ENCODE measurements at places on chromosomes 7 and 10.

- no peak for DNase-seq
These were observed 186.2 kb downstream of the REEP3 start for GRCh38 chr10:63707254-63707910.

- DNase-seq: no peak
These were observed 606.4 kb downstream of the SORCS1 start for GRCh38 chr10:106557951-106558733.

DNA sequence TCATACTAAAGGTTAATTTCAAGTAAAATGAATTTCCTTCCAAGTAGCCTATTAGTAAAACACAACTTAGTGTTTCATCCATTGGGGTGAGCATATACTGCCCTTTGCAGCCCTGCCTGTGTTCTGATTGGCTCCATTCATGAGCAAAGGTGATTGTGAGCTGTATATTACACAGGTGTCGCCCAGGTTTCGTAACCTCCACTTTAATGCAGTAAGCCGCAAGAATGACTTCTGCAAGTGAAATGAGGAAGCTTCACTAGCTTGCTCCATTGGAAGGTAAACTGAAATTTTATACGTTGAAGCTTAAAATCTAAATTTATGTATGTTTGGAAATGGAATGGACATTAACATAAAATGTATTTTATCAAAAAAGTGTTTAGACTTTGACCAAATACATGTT lies 24.4 kb downstream of the MTURN start:
- DNase-seq: no peak

DNA sequence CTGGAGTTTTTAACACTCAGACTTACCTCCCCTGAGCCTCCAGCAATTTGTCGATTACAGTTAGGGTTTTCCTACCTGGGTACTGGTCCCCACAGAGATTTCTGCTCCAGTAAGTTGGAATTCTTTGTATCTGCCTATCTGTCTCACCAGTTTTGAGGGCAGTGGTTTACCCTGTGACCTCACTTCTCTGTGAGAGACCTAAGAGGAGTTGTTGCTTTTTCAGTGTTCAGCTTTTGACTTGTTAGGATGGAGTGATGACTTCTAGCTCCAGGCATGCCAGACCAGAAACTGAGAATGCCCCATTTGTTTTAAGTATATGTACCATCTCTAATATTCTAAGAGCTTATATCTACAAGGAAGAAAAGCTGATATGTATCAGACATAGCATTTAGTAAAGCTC lies 42.9 kb downstream of the CSGALNACT2 start:
- DNase-seq: no peak

DNA sequence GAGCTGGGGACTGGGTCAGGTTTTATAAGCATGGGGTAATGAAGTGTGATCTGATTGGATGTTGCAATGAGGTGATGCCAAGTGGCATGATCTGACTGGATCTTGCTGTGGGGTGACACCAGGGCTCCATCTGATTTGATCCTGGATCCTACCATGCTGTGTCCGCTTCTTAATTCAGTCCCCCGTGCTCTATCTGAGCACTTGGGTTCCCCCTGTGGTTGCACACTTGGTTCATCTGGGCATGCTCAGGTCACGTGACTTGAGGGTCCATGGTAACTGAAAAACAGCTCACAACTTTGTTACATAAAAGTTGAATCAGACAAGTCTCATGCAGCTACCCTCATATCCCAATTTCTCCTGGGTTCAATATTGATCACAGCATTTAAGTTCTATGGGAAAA lies 448.6 kb upstream of the NRP1 start:
- DNase-seq: no peak

DNA sequence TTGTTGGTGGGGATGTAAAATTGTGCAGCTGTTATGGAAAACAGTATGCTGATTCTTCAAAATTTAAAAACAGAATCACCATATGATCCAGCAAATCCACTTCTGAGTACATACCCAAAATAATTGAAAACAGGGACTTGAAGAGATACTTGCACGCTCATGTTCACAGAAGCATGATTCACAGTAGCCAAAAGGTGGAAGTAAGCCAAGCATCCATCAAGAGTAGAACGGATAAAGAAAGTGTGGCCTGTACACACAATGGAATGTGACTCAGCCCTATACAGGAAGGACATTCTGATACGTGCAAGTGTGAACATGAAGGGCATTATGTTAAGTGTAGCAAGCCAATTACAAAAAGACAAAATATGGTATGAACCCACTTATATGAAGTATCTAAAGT lies 696.7 kb upstream of the CELF2 start:
- DNase-seq: no peak

- no peak for DNase-seq
These were observed 266.6 kb downstream of the POLR1F start for GRCh38 chr7:19442016-19442785.

- DNase-seq: peak; percentile 18
These were observed 29.0 kb downstream of the JAKMIP3 start for GRCh38 chr10:132094581-132095234.

DNA sequence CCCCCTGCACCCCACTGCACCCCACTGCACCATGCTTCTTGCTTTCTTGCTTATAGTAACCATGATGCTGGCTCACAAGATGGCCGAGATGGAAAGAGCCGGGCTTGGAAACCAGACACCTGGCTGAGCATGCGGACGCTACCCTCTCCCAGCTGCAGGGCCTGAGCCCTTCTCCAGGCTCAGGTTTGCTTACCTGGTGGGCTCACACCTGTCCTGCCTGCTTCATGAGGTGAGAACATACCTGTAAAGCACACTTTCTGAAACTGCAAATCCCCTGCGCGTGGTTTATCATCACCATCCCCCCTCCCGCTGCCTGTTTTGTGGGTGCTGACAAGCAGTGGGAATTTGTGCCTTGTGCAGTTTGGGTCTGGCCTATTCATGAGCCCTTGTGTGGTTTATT lies 302.7 kb downstream of the GLRX3 start:
- no peak for DNase-seq

GRCh38 chr7:40507166-40507565 lies 372.4 kb downstream of the SUGCT start:
- no peak for DNase-seq

DNA sequence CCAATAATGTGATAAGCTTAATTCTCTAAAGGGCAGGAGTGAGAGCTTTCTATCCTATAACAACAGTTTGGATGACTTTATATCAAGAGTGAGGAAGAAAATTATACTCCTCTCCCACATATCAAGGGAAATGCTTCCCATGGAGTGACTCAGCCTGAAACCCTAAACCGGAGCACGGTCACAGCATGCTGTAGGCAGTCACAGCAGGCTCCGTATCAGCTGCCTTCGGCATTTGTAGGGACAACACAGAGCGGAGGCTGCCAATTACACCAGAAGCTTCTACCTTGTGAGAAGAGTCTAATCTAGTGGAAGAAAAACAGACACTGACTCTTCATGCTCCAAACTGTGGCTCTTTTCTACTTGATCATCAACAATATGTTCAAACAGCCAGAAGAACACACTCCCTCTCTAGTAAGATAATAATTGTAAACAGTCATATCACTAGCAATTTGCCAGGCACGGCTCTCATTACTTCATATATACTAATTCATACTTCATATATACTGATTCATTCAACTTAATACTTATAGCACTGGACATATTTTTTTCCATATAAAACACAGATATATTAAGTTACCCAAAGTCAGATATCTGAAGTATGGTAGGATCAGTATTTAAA lies 65.9 kb downstream of the DGKB start:
- peak; percentile 59 for DNase-seq

- no peak for DNase-seq
These were observed 208.8 kb upstream of the SEMA3E start for GRCh38 chr7:83857691-83858090.

GRCh38 chr10:73931767-73932619 lies 21.1 kb downstream of the PLAU start:
- DNase-seq: no peak

DNA sequence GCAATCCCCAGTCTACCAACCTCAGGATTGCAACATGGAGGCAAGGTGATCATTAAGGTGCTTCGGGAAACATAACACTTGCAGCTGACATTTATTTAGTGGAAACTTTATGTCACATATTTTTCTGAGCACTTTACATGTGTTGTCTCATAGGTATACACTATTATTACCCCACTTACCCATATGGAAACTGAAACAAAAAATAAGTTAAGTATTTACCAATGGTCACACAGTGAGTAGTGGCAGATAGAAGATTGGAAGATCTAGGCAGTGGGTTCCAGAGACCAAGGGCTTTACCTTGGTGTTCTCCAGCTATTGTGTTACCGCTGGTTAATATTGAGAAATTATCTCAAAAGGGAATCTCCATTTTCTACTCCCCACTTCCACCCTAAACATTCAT lies 1279.1 kb upstream of the SORCS1 start:
- DNase-seq: no peak

- peak; percentile 74 for DNase-seq
These were observed 105.7 kb downstream of the ST8SIA6 start for GRCh38 chr10:17348501-17349349.

GRCh38 chr10:4162571-4163286 lies 377.7 kb upstream of the KLF6 start:
- no peak for DNase-seq

GRCh38 chr10:9097206-9097990 lies 1042.9 kb downstream of the GATA3 start:
- no peak for DNase-seq

- DNase-seq: no peak
These were observed 171.3 kb upstream of the STEAP4 start for GRCh38 chr7:88477976-88478375.

- DNase-seq: no peak
These were observed 28.5 kb downstream of the CXCL12 start for GRCh38 chr10:44356139-44357022.

DNA sequence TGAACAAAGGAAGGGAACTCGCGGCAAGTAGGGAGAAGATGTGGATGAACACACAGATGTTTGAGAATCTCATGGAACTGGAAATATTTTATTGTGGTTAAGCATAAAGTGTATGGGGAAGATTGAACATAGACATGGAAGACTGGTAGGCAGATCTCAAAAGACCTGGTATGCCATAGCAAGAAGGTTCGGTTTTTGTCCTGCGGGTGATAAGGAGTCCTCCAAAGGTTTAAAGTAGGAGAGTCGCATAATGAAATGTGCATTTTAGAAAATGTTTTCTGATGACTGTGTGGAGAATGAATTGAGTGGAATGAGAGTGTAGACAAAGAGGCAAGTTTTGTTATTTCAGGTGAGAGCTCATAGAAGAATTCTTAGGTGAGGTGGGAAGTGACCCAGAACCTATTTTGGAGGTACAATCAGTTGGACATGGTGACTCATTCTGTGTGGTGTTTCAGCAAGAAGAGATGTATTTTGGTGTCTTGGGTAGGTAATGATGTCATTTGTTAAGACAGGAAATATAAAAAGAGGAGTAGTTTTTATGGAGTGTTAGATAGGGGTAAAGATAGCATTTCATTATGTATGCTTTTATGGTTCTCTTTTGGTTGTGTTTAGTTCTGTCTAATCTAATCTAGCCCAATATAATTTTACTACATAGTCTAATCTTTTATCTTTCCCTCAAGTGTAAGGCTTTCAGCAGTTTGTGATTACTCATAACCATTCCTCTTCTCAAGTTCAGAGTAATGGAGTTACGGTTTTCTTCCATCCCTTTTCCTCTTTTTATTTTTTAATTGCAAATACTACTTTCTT lies 239.2 kb downstream of the EXOC4 start:
- no peak for DNase-seq

DNA sequence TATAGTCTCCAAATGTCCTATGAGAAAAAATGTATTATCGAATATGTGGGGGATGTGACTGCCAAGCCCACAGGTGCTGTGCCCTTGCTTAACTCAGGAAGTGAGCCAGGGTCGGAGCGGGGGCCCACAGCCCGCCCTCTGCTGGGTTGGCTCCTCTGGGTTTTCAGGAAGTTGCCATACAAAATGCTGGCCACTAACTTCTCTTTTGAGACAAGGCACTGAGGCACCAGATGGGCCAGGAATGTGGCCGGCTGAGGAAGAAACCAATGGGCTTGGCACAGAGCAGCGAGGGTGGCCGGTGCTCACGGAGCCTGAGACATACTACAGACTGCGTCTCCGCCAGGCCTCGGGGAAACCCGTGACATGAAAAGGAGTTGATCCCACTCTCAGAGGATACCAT lies 58.9 kb downstream of the FAM53B start:
- no peak for DNase-seq

GRCh38 chr7:142833174-142834048 lies 21.5 kb upstream of the EPHB6 start:
- no peak for DNase-seq

DNA sequence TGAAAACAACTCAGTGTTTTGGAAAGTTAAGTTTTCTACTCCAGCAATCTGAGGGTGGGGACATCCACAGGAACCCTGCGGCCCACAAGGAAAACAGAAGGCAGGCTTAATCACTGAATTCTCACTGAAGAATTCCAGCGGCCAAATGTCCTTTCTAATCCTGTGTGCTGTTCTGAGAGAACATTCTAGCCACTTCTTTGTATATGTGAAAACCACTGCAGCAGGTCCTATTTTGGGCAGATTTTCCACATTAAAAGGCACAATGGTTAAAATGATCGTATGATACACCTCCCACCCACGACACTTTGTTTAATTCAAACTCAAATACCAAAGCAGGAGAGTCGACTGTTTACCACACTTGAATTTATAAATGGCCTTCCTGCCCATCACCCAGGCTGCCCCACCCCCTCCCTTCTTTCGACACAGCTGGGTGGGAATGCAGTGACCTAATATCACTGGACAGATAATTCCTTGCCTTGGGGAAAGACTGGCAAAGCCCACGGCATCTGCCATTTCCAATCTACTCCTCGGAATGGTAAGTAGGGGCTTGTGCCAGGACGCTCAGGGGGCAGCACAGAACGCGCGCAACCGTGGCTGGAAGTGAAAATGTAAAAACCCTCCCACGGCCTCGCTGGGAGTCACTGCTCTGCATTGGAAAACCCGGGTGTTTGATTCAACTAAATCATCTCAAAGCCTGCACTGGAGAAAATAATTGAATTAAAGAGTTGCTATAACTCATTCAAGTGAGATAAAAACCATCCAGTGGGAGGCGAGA lies 67.0 kb downstream of the CTBP2 start:
- no peak for DNase-seq

DNA sequence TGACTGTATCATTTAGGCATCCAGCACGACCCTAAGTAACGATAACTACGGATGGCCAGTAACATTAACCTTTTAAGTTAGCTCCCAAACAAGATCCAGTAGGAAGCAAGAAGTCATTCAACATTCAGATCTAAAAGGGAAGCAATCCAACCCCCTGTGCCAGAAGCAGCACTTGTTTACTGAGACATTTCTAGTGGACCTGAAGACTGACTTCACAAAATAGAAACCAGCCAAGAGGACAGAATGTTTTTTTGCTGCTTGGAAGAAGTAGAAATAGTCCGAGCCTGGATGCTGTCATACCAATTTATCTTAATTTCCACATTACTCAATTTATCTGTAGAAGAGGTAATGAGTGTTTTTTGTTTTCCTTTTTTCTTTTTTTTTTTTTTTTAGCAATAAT lies 88.0 kb upstream of the CTTNBP2 start:
- DNase-seq: no peak
